GM12878 (cell line): ENCODE measurements at places on chromosomes 5 and 9.

DNA sequence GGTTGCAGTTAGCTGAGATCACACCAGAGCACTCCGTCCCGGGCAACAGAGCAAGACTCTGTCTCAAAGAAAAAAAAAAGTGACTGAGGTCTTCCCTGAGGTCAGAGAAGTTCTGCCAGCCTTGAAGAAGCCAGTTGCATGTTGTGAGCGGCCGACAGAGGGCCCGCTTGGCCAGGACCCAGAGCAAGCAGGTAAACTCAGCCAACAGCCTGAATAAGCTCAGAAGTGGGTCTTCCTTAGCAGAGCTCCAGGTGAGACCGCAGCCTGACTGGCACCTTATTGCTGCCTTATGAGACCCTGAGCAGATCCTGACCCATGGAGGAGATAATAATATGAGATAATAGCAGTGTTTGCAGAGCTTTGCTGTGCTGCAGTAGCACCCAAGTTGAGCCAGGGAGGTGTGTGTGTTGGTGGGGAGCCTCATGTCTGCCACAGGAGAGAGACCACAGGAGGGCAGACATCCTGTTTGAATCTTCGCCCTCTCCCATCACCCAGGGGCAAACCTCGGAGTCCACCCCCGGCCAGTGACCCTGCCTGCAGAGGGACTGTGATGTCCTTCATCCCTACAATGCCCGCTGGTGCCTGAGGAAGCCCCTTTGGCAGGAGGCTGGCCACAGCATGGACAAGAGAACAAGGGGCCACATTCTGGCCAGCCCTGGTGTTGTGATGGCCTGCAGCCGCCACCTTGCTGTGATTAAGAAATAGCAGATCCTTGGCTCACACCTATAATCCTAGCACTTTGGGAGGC, 10.8 kb upstream of the BARX1 start:
- no peak for DNase-seq

GRCh38 chr9:124541824-124542223, 34.6 kb upstream of the NR5A1 start:
- DNase-seq: no peak

- no peak for DNase-seq
Measured at GRCh38 chr5:146623666-146624065, 107.7 kb upstream of the GPR151 start.

- no peak for DNase-seq
Measured at GRCh38 chr5:150318613-150319483, 16.1 kb upstream of the ARSI start.

DNA sequence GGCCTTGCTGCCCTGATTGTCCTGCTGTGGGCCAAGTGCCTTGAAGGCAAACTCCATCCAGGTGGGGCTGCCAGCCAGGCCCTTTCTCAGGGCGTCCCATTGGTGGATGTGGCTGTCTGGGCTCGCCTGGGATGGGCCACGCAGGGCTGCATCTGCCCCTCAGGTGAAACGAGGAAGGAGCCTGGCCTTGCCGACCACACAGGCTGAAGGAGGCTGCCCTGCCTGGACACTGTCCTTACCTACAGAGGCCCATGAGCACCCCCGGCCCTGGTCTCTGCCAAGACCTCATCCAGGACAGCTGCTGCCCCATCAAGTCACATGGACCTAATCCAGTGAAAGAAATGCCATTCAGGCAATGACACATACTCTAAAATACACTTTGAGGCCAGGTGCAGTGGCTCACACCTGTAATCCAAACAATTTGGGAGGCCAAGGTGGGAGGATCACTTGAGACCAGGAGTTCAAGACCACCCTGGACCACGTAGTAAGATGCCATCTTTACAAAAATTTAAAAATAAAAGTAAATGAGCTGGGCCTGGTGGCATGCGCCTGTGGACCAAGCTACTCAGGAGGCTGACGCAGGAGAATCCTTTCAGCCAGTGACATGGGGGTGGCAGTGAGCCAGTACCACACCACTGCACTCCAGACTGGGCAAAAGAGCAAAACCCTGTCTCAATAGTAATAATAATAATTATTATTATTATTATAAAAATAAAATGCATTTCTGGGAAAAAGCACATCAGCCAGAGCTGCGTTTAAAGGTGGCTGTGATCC, 33.9 kb downstream of the PNPLA7 start:
- no peak for DNase-seq

- no peak for DNase-seq
Measured at GRCh38 chr5:60651872-60652620, 47.9 kb downstream of the DEPDC1B start.

DNA sequence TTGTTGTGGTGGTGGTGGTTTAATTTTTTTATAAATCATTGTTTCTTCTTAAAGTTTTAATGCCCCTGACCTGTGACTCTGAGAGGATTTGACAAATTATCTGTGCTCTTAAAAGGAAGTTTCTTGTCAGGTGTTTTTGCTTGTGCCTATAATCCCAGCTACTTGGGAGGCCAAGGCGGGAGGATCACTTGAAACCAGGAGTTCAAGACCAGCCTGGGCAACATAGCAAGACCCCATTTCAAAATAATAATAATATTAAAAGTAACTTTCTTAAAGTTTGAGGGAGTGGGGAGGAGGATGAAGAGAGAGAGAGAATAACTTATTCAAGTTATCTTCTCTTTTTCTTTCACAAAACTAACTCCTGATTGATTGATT, 12.2 kb upstream of the ERMP1 start:
- DNase-seq: no peak

GRCh38 chr5:52560366-52560765, 227.3 kb upstream of the ITGA1 start:
- no peak for DNase-seq
